ENCODE measurements at places on chromosomes 1 and 21. TPM values are rescaled to one million over a fixed set of nuclear protein-coding genes. Genes with fewer than 3 reads are reported as not detected.

NEGR1 gene
- total RNA-seq, result 15.7 TPM

AQP10 gene
- total RNA-seq, result 0.13 TPM

GUCA2A gene
- not detected for total RNA-seq

PIGC gene
- total RNA-seq, result 12.3 TPM

KRTAP12-2 gene
- not detected for total RNA-seq

DSTYK gene
- 21.9 TPM for total RNA-seq

ADGRL4 gene
- total RNA-seq, result 34.7 TPM

PTPN7 gene
- total RNA-seq, result not detected

IFNLR1 gene
- not detected for total RNA-seq

SLC41A1 gene
- 39.6 TPM for total RNA-seq

ST6GALNAC5 gene
- 0.83 TPM for total RNA-seq

NPHS2 gene
- total RNA-seq, result not detected

PARK7 gene
- 183 TPM for total RNA-seq

ATP6V1G3 gene
- not detected for total RNA-seq

IVL gene
- not detected for total RNA-seq

PLPP3 gene
- total RNA-seq, result 49.2 TPM

DCLRE1B gene
- 1.7 TPM for total RNA-seq

INAVA gene
- total RNA-seq, result 0.03 TPM

Data from smooth muscle cell of the pulmonary artery (primary cell).